ENCODE measurements at places on chromosomes 3 and 15.

DNA sequence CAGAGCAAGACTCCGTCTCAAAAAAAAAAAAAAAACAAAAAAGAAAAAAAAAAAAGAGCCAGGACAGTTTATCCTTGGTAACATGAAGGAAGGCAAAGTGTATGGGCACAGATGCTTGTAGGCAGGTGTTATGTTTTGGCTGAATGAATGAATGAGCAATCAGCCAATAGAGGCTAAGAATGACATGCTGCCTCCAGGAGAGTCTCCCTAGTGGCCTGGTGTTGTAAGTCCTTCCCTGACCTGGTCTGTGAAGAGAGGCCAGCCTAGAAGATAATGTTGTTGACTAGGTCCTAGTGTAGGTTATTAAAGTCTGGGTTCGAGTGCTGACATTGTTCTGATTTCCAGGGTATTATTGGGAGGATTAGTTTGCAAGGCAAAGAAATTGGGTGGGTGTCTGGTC is 24.9 kb downstream of the GYG1 start:
- no peak for DNase-seq

- no peak for DNase-seq
Measured at GRCh38 chr3:10875914-10876313, 59.9 kb downstream of the SLC6A11 start.

DNA sequence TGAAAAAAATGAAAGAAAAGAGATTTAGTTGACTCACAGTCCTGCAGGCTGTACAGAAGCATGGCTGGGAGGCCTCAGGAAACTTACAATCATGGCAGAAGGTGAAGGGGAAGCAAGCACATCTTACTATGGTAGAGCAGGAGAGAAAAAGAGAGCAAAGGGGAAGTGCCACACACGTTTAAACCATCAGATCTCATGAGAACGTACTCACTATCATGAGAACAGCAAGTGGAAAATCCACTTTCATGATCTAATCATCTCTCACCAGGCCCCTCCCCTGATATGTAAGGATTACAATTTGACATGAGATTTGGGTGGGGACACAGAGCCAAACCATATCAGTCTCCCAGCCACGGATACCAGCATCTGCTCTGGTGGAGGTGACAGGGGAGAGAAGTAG is 50.8 kb upstream of the CPOX start:
- no peak for DNase-seq

DNA sequence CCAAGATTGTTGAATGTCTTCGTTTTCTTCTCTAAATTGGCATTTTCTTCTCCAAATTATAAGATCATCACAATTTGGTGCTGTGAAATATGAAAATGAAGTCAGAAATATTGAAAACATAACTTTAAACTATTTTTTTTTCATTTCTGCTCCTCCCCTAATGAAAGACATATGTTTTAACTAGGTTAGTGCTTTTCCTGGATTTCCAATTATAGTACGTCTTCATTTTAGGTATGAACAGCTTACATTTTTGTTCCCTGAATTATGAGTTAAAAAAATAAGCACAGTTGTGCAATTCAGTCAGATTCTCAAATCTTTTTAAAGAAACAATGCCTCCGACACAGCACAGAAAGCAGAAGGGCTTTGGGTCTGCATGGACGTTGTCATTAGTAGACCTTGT is 83.5 kb upstream of the CFAP20DC start:
- DNase-seq, result peak; percentile 84

- DNase-seq, result no peak
Measured at GRCh38 chr15:56815247-56815646, 81.9 kb upstream of the ZNF280D start.

GRCh38 chr15:41798607-41799487 is 24.6 kb downstream of the MAPKBP1 start:
- no peak for DNase-seq

DNA sequence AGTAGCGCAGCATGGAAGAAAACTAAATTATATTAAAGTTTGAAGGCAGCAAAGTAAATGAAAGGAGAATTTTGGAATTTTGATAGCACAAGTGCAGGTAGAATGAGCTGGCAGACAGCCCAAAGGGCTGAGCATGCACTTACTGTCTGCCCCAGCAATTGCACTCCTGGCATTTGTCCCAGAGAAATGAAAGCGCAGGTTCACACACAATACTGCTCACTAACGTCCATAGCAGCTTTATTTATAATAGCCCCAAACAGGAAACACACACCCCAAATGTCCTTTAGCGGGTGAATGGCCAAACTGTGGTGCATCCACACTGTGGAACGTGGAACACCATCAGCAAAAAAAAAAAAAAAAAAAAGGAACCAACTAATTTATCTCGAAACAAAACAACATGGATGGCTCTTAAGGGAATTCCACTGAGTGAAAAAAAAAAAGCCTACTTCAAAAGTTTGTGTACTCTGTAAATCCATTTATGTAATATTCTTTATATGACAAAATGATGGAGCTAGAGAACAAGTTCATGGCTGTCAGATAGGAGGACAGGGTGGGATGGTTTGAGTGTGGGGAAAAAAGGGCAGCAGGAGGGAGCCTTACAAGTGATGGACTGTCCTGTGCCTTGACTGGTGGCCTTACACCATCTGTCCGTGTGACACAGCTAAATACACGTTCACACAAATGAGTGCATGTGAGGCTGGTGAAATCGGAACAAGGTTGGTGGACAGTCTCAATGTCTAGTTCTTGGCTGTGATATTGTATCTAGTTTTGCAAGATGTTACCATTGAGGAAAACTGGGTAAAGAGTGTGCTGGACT is 6.0 kb upstream of the TM2D3 start:
- peak; percentile 41 for DNase-seq

GRCh38 chr3:180828001-180828720 is 84.3 kb upstream of the FXR1 start:
- DNase-seq, result no peak

Measured in muscle of leg (tissue), 16 donors.